ENCODE measurements at places on chromosomes 12 and 14. TPM values are rescaled to one million over a fixed set of nuclear protein-coding genes. Genes with fewer than 3 reads are reported as not detected.

Gene TMBIM6
- 465 TPM for polyA plus RNA-seq

Gene MDM2
- polyA plus RNA-seq = 36.8 TPM

Gene SLC10A1
- 0.23 TPM for polyA plus RNA-seq

Gene NOVA1
- polyA plus RNA-seq = 80.3 TPM

Gene CIROP
- not detected for polyA plus RNA-seq

Gene PLA2G1B
- polyA plus RNA-seq = not detected

Gene KIF26A
- polyA plus RNA-seq = not detected

Gene PKP2
- polyA plus RNA-seq = 0.48 TPM

Gene LRP1-AS
- not detected for polyA plus RNA-seq

Gene PLEKHG7
- polyA plus RNA-seq = not detected

Gene PRPH
- polyA plus RNA-seq = not detected

Gene TDP1
- polyA plus RNA-seq = 3.7 TPM

Gene PRB4
- not detected for polyA plus RNA-seq

Gene CACNA1C
- 0.39 TPM for polyA plus RNA-seq

Gene CCDC184
- polyA plus RNA-seq = 41.6 TPM

Gene NR1H4
- polyA plus RNA-seq = not detected

Gene ARHGDIB
- 8.2 TPM for polyA plus RNA-seq

Gene LRP1
- 6.2 TPM for polyA plus RNA-seq

Gene PLEKHD1
- polyA plus RNA-seq = 46.0 TPM

Gene TMEM30B
- not detected for polyA plus RNA-seq

Gene GLT1D1
- 3.0 TPM for polyA plus RNA-seq

Gene CLEC6A
- polyA plus RNA-seq = not detected

Gene SYT1
- 227 TPM for polyA plus RNA-seq

Gene SLC38A4
- polyA plus RNA-seq = not detected

Gene PSEN1
- 10.3 TPM for polyA plus RNA-seq

Gene KCNK13
- polyA plus RNA-seq = 0.59 TPM

Gene IFI27L2
- 115 TPM for polyA plus RNA-seq

Gene SMIM41
- polyA plus RNA-seq = not detected

Gene NEUROD4
- not detected for polyA plus RNA-seq

Gene CRIP1
- polyA plus RNA-seq = 2.9 TPM

Gene RTL1
- polyA plus RNA-seq = not detected

Measured in Purkinje cell (primary cell).